Substantia nigra (tissue), 51 donors: ENCODE measurements at places on chromosomes 2 and 18.

DNA sequence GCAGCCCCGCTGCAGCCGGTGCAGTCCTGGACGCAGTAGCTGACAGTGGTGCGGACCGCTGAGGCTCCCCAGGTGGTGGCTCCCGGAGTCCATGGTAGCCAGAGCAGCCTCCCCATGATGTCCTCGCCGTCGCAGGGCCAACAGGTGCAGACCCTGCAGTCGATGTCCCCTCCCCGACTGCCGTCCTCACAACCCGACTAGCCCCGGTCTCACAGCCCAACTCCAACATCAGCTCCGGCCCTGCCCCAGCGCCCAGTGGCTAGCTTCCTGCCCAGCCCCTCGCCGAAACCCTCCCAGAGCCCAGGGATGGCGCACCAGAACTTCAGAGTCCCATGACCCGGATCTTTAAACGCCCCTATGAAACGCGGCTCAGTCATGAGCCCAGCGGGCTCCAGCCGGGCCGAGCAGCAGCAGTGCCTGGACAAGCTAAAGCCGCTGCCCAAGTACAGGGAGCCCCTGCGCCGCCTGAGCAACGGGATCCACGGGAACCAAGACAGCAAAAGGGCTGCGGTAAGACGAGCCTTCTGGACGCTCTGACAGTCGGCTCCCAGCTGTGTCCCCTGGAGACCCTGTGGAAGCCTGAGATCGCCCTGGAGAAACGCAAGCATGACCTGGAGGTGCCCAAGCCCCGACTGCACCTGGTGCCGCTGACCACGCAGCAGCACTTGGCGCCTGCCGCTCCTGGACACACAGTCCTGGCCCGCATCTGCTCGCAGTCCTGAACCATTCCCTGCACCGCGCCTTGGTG is 53.8 kb upstream of the TUBA3E start:
- DNase-seq, result no peak

GRCh38 chr18:50099725-50100407 is 95.1 kb downstream of the MYO5B start:
- DNase-seq, result no peak

GRCh38 chr2:9897331-9897737 is 54.1 kb downstream of the TAF1B start:
- DNase-seq, result no peak

DNA sequence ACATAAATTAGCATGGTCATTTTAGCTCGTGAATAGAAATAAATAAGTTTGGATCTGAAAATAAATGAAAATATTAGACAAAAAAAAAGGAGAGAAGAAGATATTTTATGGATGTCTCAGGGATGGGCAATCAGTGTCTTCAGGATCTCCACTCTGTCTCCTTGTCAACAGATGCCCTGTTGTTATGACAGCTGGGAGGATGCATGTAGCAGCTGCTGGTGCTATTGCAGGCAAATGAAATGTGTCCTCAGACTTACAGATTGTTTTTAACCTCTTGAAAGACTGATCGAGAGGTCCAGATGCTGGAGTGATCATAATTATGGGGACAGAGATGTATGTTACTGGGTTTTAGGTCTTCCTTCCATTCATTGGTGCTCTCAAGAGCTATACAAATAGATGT is 24.7 kb upstream of the ARL4C start:
- DNase-seq, result no peak

DNA sequence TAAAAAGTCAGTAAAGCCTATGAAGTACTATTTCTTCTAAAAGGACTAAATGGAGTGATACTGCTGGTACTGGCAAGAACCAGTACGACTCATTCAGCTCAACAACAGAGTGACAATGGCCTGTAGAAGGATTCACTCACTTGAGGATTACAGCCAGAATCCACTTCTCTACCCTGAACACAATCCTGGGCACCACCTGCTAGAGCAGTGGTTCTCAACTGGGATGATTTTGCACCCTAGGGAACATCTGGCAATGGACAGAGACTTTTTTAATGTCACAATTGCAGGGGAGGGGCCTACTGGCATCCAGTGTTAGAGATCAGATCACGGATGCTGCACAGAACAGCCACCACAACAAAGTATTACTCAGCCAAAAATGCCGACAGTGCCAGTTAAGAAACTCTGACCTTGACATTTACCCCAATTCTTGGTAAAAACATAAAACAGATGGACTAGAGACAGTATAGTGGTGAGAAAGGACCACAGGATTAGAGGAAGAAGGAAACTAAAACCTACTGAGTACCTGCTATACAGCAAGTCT is 5.0 kb downstream of the SPIRE1 start:
- DNase-seq, result no peak

DNA sequence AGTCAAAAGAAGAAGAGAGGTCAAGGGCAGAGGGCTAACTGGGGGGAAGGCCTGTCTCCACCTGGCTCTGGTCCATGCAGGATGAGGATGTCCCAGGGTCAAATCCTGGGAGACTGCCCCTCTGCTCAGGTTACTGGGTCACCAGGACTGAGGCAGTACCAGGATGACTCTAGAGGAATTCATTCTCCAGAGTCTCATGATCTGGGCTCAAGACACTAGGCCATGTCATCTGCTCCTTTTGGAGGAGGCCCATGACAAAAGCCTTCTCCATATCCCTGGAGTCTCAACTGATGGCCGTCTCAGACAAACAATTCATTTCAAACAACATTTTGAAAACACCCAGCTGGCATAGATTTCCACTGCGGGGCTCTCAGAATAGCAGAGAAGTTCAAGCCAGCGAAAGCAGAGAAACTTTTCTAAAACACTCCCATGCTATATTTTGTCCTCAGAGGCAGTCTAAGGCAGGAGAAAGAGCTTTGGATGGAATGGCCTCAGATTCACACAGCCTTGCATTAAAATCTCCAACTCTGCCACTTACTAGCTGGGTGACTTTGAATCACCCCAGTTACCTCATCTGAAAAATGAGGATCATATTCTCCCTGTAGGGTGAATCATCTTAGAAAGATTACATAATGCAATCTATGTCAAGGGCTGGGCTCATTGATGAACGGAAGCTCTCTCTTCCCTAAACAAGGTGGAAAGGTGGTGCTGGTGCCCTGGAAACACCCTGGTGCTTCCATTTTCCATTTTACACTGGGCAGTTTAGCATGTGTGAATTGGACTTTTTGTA is 48.8 kb upstream of the LCLAT1 start:
- DNase-seq, result no peak

DNA sequence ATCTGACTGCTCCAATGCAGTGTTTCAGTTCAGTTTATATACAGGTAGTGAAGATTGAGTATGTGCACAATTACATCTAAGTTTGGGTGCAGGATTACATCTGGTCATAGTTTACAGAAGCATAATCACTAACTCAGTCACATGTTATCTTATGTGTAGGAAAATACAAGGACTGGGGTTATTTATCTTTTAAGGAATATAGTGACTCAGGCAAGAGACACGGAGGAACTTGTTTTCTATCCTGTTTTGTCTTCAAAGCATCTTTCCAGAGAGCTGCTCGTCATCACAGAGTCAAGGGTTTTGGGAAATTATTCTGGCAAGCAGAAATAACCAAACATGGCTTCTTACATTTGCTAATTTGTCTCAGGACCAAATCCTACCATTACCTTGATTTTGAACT is 1371.5 kb upstream of the TMEFF2 start:
- no peak for DNase-seq

GRCh38 chr2:28274911-28275685 is 117.6 kb upstream of the FOSL2 start:
- no peak for DNase-seq

DNA sequence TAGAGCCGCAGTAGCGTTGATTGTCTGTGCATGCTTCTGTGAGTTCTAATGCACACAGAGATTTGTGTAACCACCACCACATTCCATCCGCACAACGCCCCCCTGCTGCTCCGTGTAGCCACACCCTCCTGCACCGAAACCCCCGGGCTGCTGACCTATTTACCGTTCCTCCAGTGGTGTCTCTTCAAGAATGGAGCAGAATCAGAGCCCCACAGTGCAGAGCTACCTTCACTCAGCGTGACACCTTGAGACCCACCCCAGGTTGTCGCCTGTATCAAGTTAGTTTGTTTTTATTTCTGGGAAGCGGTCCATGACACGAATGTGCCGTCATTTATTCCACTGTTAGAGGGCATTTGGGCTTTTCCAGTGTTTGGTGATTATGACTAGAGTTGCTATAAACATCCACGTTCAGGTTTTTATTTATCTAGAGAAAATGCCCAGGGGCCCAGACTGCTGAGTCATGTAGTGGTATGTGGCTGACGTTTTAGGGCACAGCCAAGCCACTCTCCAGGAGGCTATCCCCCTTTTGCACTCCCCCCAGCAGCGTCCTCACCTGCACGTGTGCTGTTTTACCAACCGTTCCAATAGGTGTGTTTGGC is 266.8 kb downstream of the NDUFA10 start:
- DNase-seq, result no peak

- DNase-seq, result no peak
Measured at GRCh38 chr2:43420389-43420801, 175.4 kb downstream of the THADA start.

GRCh38 chr18:55592572-55592971 is 4.6 kb upstream of the TCF4 start:
- DNase-seq, result no peak

DNA sequence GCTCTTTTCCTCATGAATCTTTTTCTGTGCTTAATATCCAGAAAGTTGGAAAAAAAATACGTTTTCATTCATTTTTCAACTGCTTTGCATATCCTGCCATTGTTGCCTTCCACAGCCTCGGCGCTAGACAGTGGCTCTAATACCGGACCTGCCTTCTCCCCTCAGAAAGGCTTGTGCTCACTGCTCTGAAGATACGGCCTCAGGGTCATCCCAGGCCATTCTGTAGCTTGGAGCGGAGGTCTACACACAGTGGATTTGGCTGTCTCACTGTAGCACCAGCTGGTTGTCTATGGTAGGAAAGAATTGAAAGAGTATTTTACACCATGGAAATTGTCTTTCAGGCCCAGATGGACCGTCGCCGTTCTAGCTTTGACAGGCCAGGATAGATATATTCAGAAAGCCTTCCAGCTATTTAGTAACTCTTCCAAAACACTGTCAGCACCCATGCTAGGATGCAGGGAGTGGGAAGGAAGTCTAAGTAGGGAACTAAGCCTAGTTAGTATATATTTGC is 242.0 kb downstream of the TMEM182 start:
- no peak for DNase-seq

DNA sequence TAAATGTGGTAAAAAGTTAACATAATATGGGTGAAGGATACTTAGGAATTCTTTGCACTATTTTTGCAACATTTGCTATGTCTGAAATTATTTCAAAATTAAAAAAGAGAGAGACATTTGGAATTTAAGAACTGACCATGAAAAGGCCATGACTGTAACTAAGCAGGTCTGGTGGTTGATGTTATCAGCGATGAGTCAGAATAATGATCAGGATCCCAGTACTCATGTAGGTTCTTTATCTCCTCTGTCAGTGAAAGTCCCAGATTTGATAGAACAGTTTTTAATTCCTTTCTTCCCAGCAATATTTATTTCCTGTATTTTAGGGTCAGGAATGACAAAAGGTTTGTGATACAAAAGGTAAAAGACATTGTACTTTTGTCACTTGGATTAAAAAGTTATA is 242.4 kb upstream of the ZNF521 start:
- no peak for DNase-seq

GRCh38 chr2:75640621-75641121 is 5.9 kb upstream of the MRPL19 start:
- peak; percentile 23 for DNase-seq

- no peak for DNase-seq
Measured at GRCh38 chr2:44134848-44135247, 33.8 kb upstream of the PPM1B start.

GRCh38 chr2:124264551-124265091 is 239.5 kb downstream of the CNTNAP5 start:
- DNase-seq, result no peak

GRCh38 chr2:146777181-146777580 is 1067.6 kb upstream of the ACVR2A start:
- DNase-seq, result no peak

- no peak for DNase-seq
Measured at GRCh38 chr2:7966032-7966431, 715.8 kb upstream of the ID2 start.

- no peak for DNase-seq
Measured at GRCh38 chr18:22170421-22171257, 1.2 kb downstream of the GATA6 start.

DNA sequence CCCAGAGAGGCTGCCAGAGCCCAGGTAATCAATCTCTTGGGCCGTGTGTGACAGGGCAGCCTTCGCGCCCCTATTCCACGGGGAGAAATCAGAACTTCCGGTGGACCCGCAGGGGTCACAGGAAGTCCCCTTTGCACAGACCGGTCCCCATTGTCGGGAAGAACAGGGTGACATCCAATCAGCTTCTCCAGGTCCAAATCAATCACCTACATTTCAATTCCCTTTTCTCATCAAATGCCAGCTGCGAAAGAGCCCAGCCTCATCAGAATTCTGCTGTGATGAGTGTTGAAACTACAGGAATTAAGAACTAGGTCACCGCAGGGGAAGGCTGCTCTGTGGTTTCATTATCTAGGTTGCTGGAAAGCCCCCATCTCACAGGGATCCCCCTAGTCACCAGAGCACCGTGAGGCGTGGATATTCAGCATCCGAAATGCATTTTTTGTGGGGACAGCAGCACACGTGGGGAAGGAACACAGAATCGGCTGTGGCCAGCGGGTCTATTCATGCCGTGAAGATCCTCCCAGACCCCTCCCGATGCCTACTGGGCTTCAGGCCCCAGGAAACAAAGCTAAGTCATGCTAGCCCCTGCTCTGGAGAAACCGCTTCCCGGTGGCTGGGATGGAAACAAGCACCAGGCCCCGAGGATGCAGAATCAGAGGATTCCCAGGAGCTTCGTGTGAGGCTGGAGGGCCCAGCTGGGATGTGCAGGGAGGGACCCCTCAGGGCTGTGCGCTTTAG is 193.7 kb upstream of the ID2 start:
- no peak for DNase-seq

DNA sequence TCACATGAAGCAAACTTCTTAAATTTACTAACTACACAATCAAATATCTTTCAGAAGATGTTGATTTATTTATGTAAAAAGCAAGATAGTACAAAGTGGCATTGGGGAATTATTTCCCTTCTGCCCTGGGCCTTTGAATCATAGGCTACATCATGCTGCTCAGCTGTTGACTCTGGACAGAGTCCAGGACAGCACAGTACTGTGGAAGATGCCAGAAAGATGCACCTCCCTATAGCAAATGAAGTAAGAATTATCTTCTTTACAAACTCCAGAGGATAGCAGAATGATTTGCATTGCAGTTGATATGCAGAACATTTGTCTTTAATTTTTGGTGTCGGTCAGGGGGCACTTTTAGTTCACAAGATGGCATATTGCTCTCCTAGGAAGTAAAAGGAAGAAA is 1354.5 kb upstream of the ZEB2 start:
- no peak for DNase-seq

- no peak for DNase-seq
Measured at GRCh38 chr2:144989579-144990270, 469.8 kb upstream of the ZEB2 start.

DNA sequence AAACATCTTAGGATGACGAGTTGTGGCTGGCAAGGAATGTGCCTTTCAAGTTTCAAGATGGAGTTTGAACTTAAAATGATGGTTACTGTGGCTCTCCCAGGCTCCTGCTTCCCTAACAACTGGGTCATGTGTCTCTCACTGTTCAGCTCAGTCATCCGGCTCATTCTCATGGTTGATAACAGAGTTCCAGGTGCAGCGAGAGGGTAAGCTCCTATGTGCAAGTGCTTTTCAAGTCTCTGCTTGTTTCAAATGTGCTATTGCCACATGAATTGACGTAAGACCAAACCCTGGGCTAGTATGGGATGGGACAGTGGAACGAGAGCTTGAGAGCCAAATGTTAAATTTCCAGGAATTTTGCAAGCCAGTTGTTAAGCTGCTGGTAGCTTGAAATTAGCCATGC is 19.5 kb upstream of the PUM2 start:
- DNase-seq, result no peak

GRCh38 chr2:118769707-118770400 is 77.6 kb downstream of the EN1 start:
- no peak for DNase-seq
